ENCODE measurements at places on chromosomes 2 and 18.

GRCh38 chr2:74577448-74577847, 22.9 kb downstream of the DOK1 start:
- DNase-seq: no peak

GRCh38 chr2:180907731-180908130, 72.7 kb upstream of the UBE2E3 start:
- no peak for DNase-seq

GRCh38 chr2:932320-933115, 18.1 kb upstream of the SNTG2 start:
- DNase-seq: no peak

GRCh38 chr2:41937464-41937906, 110.3 kb upstream of the PKDCC start:
- no peak for DNase-seq
